ENCODE measurements at places on chromosomes 7 and 10. TPM values are rescaled to one million over a fixed set of nuclear protein-coding genes. Genes with fewer than 3 reads are reported as not detected.

DNA sequence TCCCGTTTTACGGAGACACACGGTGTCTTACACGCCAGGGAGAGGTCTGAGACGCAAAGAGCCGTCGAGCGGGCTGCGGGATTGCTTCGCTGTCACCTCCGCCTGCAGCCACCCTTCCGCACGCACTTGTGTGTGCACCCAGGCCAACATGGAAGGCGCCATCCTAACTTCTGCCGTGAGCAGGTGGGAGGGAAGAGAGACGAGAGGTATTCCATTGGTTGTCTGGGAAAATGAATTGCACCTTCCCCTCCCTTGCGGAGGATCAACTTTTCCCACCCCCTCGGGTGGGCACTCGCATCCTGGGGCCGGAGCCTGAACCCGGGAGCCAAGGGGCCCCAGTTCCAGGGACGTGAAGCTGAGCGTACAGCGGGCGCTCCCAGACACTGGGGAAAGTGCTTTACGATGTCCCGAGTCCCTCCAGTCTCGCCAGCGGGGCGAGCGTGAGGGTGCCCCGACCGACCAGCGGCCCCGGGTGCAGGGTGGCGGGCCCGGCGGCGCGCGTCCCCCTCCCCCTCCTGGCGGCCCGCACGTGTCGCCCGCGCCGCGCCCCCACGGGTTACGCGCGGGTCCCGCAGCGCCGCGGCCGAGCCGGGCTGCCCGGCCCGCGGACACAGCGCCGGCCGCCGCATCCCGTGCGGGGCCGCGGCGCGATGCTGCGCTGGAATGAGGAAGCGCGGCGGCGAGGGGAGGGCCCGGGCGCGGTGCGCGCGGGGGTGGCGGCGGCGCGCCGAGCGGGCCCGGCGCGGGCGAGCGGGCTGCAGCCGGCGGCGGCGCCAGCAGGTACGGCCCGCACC lies 984 bp upstream of the IKZF1 start:
- peaks cover 47% of the 10 kb centered on the region for H3K4me1 ChIP-seq
- DNase-seq = peak; percentile 44
- H3K36me3 ChIP-seq = peaks cover 44% of the 10 kb centered on the region
- H3K27ac ChIP-seq = peak overlapping the region; percentile 89
- H3K4me3 ChIP-seq = peak overlapping the region; percentile 78

The RBP4 gene
- not detected for total RNA-seq

The MRLN gene
- not detected for total RNA-seq

- H3K27me3 ChIP-seq = no peaks in the 10 kb centered on the region
- H3K4me1 ChIP-seq = peaks cover 18% of the 10 kb centered on the region
- peaks cover 38% of the 10 kb centered on the region for H3K36me3 ChIP-seq
- DNase-seq = no peak
- no peak overlapping the region for H3K27ac ChIP-seq
- no peak overlapping the region for H3K4me3 ChIP-seq
Observed at GRCh38 chr7:99096124-99096887, 47.6 kb downstream of the SMURF1 start.

DNA sequence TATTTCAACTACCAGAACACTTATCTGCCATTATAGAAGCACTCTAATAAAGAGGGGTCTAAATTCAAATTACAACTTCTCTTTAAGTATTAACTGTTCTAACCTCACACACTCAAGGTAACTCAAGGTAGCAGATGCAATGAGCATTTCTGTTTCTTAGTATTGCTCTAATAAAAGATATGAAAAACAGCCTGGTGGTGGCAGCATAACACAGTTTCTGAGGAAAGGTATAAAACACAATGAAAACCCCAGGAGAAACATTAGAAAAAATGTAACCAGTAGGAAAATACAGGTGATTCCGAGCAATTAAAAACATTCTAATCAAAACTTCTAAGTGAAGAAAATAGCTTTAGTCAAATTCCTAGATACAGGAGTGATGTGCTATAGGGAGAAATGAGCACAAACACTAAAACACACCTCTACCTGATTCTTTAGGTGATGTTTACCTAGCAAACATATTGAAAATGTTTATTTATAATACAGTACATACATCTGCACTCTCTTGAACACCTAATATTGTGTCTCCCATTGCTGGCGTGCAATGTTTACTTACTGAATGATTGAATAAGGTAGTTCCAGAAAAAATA lies 3.5 kb downstream of the MKRN1 start:
- H3K27me3 ChIP-seq = no peaks in the 10 kb centered on the region
- H3K27ac ChIP-seq = no peak overlapping the region
- DNase-seq = peak; percentile 7
- H3K4me1 ChIP-seq = peaks cover 38% of the 10 kb centered on the region
- no peak overlapping the region for H3K4me3 ChIP-seq
- H3K36me3 ChIP-seq = peaks cover 2% of the 10 kb centered on the region

- H3K4me1 ChIP-seq = peaks cover 8% of the 10 kb centered on the region
- no peak for DNase-seq
- H3K27me3 ChIP-seq = no peaks in the 10 kb centered on the region
- no peak overlapping the region for H3K4me3 ChIP-seq
- H3K27ac ChIP-seq = no peak overlapping the region
Observed at GRCh38 chr10:14036233-14036632, 294.5 kb downstream of the FRMD4A start.

The GRID2IP gene
- total RNA-seq = 0.06 TPM

GRCh38 chr7:5773661-5774086 lies 7.8 kb downstream of the RNF216 start:
- H3K27me3 ChIP-seq = no peaks in the 10 kb centered on the region
- H3K36me3 ChIP-seq = peaks cover 47% of the 10 kb centered on the region
- peak overlapping the region; percentile 90 for H3K27ac ChIP-seq
- peak overlapping the region; percentile 45 for H3K4me3 ChIP-seq
- peaks cover 71% of the 10 kb centered on the region for H3K4me1 ChIP-seq

- H3K4me3 ChIP-seq = no peak overlapping the region
- no peaks in the 10 kb centered on the region for H3K36me3 ChIP-seq
- DNase-seq = no peak
- H3K27ac ChIP-seq = no peak overlapping the region
- no peaks in the 10 kb centered on the region for H3K27me3 ChIP-seq
- no peaks in the 10 kb centered on the region for H3K4me1 ChIP-seq
Observed at GRCh38 chr7:77651575-77652162, 44.6 kb upstream of the RSBN1L start.

DNA sequence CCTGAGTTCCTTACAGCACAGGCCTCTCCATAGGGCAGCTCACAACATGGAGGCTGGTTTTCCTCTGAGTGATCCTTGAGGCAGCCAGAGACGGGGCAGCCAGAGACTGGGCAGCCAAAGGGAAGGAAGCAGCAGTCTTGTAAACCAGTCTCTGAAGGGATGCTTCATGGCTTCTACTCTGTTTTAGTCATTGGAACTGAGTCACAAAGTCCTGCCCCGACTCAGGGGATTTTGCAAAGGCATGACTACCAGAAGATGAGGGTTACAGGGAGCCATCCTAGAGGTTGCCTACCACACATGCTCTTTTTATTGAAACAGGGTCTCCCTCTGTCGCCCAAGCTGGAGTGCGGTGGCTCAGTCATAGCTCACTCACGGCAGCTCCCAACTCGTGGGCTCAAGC lies 44.4 kb upstream of the COMMD3 start:
- H3K4me1 ChIP-seq = peaks cover 4% of the 10 kb centered on the region
- no peaks in the 10 kb centered on the region for H3K36me3 ChIP-seq
- H3K4me3 ChIP-seq = no peak overlapping the region
- peaks cover 10% of the 10 kb centered on the region for H3K27me3 ChIP-seq

The CCDC3 gene
- 0.06 TPM for total RNA-seq

DNA sequence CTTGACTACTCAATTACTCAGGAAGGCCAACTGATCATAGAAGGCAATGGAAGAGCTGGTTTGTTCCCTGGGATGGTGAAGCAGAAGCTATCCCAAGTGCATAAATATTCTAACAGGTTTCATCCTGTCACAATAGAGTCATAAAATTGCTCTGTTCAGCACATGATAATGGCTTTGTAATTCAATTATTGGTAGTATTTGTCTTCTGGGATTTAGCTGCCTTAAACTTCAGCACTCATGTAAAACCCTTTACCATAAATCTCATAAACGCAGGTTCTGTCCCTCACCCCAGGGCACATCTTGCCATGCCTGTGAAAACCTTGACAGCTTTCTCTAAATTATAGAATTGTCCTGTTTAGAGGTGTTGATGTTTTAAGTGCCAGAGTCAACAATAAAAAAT lies 417.6 kb downstream of the SORCS1 start:
- no peak overlapping the region for H3K27ac ChIP-seq
- H3K4me3 ChIP-seq = no peak overlapping the region
- H3K36me3 ChIP-seq = no peaks in the 10 kb centered on the region
- DNase-seq = no peak
- no peaks in the 10 kb centered on the region for H3K27me3 ChIP-seq

GRCh38 chr10:69146759-69147158 lies 22.8 kb downstream of the VPS26A start:
- no peaks in the 10 kb centered on the region for H3K27me3 ChIP-seq
- H3K4me3 ChIP-seq = no peak overlapping the region
- H3K4me1 ChIP-seq = peaks cover 19% of the 10 kb centered on the region
- no peak for DNase-seq
- peaks cover 6% of the 10 kb centered on the region for H3K36me3 ChIP-seq

GRCh38 chr10:130240409-130240808 lies 104.2 kb downstream of the GLRX3 start:
- no peak overlapping the region for H3K27ac ChIP-seq
- H3K36me3 ChIP-seq = peaks cover 6% of the 10 kb centered on the region
- H3K4me3 ChIP-seq = no peak overlapping the region
- peaks cover 47% of the 10 kb centered on the region for H3K27me3 ChIP-seq
- H3K4me1 ChIP-seq = peaks cover 13% of the 10 kb centered on the region

DNA sequence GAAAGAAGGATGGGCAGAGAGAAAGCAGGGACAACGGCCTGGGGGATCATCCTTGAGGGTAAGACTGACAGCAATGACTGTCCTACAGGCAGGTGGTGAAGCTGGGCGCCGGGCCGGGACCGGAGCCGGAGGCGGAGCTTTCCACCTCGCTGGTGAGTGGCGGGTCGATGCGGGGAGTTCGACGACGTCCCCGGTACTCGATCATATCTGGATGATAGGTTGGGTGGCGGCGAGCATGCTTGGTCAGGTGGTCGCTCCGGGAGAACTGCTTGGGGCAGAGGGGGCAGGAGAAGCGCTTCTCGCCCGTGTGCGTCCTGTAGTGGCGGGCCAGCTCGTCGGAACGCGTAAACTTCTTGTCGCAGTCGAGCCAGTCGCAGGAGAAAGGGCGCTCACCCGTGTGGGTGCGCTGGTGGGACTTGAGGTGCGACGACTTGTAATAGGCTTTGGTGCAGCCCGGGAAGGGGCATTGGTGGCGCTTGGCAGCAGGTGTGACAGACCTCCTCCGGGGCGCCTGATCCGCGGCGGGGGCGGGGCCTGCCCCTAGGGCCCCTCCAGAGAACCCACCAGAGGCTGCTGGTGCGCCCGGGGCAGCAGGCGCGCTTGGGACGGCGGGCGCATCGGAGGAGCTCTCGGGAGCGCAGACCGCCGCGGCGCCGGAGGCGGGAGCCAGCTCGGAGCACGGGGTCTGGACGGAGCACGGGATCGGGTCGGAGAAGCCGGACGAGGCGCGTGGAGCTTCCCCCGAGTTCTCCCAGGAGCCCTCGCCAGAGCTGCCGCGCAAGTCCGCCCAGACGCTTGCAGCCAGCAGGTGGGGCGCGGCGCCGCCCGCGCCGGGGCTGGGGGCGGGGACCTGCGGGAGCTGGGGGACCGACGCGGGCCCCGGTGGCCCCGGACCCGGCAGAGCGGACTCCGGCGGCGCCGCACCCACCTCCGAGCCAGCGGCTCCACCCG lies 752 bp downstream of the KLF14 start:
- H3K27ac ChIP-seq = no peak overlapping the region
- H3K36me3 ChIP-seq = peaks cover 6% of the 10 kb centered on the region
- H3K27me3 ChIP-seq = peaks cover 89% of the 10 kb centered on the region
- peak overlapping the region; percentile 55 for H3K4me3 ChIP-seq
- DNase-seq = peak; percentile 32
- peaks cover 9% of the 10 kb centered on the region for H3K4me1 ChIP-seq

The TRIM73 gene
- total RNA-seq = 1.5 TPM

The NCF1 gene
- total RNA-seq = 2.5 TPM
